ENCODE measurements at places on chromosomes 5 and 9. TPM values are rescaled to one million over a fixed set of nuclear protein-coding genes. Genes with fewer than 3 reads are reported as not detected.

GRCh38 chr5:142680605-142681259 is 5.2 kb downstream of the FGF1 start:
- DNase-seq = no peak

DNA sequence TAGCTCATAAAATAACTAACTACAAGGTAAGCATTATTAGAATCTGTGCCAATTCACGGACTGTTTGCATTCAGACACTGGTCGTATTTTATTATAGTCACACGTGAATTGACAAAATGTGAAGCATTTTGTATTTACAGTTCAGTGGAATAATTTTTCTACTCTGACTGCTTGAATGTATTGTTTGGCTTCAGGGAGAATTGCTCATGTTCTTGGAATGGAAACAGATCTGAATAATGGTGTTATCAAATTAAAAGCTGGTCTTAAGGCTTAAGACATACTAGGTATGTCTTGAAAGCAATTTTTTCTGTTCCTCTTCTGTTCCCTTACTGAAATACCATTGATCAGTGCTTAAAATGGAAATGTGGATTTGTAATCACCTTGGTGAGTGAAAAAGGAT is 543.7 kb upstream of the TLE4 start:
- DNase-seq = no peak

TNFSF15 gene
- not detected for total RNA-seq

DNA sequence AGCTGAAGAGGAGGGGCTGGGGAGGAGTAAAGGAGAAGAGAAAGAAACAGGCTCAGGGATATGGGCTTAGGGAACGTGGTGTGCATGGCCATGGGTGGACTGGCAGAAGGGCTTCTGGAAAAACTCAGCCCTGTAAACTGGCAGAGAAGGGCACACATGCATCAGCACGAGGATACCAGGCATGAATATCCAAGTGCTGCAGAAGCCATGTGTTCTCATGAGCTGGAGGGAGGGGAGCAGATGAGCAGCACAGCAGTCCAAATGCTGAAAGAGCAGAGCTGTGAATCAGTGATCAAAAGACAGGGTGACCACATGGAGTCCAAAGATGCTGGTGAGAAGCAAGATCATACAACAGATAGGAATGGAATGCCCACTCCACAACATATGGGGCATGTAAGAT is 72.3 kb downstream of the SEMA5A start:
- DNase-seq = no peak

GRCh38 chr9:35603506-35603985 is 1.5 kb upstream of the TESK1 start:
- DNase-seq = peak; percentile 70

DNA sequence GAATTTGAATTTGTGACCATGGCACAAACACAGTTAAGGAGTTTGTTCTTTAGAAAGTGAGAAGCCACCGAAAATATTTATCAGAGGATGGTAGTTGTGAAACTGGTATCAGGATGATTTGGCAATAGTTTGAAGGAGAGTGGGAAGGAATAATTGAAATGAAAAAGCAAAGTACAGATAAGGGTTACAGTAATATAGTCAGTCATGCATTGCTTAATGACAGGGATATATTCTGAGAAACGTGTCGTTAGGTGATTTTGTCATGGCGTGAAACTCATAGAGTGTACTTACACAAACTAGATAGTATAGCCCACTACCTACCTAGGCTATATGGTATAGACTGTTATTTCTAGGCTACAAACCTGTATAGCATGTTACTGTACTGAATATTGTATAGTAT is 84.2 kb downstream of the GPBP1 start:
- DNase-seq = no peak

DNA sequence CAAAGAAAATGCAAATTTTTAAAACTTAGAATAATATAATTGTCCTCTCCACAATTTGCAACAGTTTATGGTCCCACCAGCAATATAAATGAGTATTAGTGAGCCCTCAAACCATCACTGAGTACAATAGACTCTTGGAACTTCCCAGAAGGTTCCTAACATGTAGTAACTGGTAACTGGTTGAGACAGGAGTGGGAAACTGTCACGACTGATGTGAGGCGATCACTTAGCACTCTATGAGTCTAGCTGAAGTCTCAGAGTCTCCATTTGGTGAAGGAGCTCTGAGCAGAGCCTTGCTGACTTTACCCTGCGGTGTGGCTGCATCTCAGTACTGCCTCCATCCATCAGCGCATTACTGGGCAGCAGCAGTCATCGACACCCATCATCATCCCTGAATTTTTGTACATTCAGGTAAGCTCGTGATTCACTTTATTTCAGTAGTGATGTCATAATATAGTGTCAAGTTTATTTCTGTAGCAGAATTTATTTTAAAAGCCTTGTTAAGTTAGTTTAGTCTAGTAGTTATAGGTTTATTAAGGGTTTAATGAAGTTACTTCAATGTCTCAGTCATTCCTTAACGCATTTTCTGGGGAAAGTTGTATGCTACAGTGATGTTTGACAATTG is 76.6 kb upstream of the ABCA1 start:
- DNase-seq = no peak

DNA sequence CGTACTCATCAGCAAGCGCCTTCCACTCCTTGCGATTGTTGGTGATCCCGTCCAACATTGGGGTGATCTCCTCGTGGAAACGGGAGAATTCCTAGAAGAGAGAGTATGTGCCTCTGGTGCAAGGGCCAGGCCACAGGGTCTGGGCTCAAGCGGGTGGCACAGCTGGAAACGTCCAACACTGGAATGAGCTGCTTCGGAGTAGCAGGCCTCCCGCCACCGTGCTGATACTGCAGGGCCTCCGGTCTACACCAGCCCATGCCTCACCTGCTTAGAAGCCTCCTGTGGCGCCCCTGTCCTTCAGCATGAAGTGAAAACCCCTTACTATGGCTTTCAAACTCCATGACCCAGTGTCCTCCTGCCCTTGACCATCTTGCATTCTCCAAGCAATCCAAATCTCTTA is 81.4 kb downstream of the PDE6A start:
- no peak for DNase-seq

XPA gene
- 10.6 TPM for total RNA-seq

- DNase-seq = no peak
These were observed 3.7 kb upstream of the CEL start for GRCh38 chr9:133058071-133058470.

GRCh38 chr5:167348251-167348926 is 943.1 kb upstream of the WWC1 start:
- DNase-seq = no peak

UNC5A gene
- total RNA-seq = 1.7 TPM

DNA sequence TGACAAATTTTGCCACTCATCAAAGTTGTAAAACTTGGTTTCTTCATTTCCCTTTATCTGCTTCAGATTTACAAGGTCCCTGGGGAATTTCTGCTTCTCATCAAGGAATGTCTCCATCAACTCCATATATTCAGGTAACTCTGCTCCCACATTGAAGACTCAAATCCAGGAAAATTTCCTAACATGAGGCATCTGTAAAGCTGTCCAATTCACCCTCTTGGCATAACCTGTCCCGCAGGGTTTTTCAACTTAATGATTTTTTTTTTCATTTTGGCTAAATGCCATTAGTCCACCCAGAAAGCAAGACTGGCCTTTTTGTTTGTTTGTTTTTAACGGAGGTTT is 50.2 kb upstream of the SLC30A5 start:
- DNase-seq = no peak

DNA sequence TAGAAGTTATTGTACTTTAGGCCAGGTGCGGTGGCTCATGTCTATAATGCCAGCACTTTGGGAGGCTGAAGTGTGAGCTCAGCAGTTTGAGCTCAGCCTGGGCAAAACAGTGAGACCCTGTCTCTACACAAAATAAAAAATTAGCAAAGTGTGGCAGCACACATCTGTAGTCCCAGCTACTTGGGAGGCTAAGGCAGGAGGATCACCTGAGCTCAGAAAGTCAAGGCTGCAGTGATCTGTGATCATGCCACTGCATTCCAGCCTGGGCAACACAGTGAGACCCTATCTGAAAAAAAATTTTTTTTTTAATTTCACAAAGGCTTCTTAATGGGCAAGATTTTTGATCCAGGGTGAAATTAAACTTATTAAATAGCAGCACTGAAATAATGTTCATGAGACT is 92.8 kb downstream of the CDC42SE2 start:
- DNase-seq = no peak

GRCh38 chr9:108621991-108622855 is 233.6 kb downstream of the ACTL7B start:
- no peak for DNase-seq

PALM2AKAP2 gene
- total RNA-seq = 2.3 TPM

DNA sequence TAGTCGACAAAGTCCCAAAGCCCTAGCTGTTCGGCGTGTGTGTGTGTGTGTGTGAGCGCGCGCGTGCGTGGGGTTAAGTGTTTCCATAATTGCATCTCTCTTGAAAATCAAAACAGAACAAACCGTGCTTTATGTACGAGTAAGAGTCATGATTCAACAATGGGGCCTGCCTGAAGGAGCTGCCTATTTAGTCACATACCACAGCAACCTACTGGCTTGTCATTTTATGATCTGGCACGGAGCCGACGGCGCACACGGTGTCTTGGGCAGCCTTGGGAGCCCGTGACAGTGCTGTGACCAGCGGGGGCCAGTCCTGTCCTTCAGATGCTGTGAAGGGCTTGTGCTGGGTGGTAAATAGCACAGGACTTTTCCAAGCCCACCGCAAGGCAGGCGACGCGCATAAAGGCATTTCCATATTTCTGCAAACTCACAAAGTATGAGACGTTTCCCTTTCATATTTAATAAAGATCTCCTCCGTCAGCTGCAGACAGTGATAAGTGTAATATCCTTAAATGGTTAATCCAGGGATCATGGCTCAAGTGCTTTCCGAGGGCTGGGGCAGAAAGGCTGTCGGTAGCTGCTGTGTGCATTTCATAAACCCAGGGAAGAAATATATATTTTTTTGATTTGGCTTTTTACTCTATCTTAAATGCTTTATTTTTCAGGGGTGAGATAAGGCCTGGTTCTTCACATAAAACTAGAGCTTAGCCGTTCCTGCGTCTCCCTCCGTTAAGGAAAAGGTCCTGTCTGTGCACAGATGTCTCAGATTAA is 270.2 kb upstream of the IRX1 start:
- no peak for DNase-seq

TNC gene
- 3.3 TPM for total RNA-seq

GRCh38 chr5:73496984-73497457 is 1.2 kb upstream of the BTF3 start:
- no peak for DNase-seq

DNA sequence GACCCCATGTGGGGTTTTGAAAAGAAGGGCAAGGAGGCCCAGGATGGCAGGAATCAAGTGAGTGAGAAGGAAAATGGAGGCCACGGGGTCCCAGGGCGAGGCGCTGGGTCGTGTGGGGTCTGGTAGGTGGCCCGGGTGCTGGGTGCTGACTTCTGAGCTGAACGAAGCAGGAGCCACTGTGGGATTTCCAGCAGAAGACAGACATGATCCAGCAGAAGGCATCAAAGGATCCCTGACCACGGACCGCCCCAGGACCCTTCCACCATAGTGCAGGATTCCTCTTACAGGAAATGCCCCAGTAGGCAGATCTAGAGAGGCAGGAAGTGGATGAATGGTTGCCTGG is 106.7 kb downstream of the ADAMTS2 start:
- DNase-seq = no peak
